ENCODE measurements at places on chromosomes 4 and X.

DNA sequence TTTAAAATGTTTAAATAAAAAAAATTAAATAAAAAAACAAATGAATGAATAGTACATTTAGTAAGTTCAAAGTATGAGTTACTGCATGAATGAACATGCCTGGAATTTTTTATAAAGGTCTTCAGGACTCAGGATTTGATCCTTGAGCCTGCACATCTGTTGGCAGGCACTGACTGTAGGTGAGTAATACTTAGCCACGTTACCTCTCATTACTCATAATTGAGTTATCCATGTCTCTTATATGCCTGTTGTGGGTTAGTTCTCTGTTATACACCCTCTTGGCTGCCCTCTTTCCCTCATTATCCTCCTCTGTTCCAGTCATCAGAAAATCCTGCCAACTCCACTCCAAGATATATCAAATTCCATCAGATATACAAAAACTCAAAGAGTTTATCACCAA, 276.0 kb downstream of the FBXW7 start:
- no peak for DNase-seq

GRCh38 chr4:26061248-26061986, 147.4 kb downstream of the SMIM20 start:
- no peak for DNase-seq

GRCh38 chrX:8374041-8374825, 90.4 kb upstream of the VCX3B start:
- no peak for DNase-seq

DNA sequence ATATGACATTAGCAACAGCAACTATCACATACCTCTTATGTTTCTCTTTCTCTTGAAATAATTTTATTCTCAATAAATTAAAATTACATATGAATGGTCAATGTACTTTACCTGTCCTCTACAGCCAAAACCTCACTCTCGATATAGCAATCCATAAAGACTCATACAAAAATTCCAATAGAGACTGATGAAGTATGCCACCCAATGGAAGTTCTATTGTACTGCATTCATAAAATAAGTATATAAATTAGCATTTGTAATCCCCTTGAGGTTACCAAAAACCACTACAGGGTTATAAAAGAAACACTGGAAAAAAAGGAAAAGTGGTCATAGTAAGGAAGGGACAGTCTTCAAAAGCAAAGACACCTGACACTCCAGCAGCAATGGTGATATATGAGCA, 32.8 kb downstream of the CLDN2 start:
- no peak for DNase-seq

GRCh38 chr4:121073004-121073435, 685 bp upstream of the NDNF start:
- DNase-seq: no peak

All from left forelimb (tissue), 1 donor.